ENCODE measurements at places on chromosomes 3 and 15. TPM values are rescaled to one million over a fixed set of nuclear protein-coding genes. Genes with fewer than 3 reads are reported as not detected.

RASGRF1 gene
- total RNA-seq: 0.07 TPM

CHAC1 gene
- total RNA-seq: 6.7 TPM

SPRED1 gene
- 0.12 TPM for total RNA-seq

PRR20G gene
- total RNA-seq: not detected

DPPA4 gene
- total RNA-seq: not detected

TRH gene
- total RNA-seq: not detected

DAZL gene
- not detected for total RNA-seq

WNT5A gene
- not detected for total RNA-seq

KNG1 gene
- not detected for total RNA-seq

ZBED2 gene
- total RNA-seq: 95.1 TPM

GOLGA6D gene
- total RNA-seq: not detected

IMP3 gene
- total RNA-seq: 87.5 TPM

PLCH1 gene
- 0.88 TPM for total RNA-seq

CNTN6 gene
- not detected for total RNA-seq

NKIRAS1 gene
- total RNA-seq: 3.2 TPM

MAN2C1 gene
- 270 TPM for total RNA-seq

GPR160 gene
- 5.1 TPM for total RNA-seq

PDE12 gene
- 28.6 TPM for total RNA-seq

SELENOT gene
- total RNA-seq: 131 TPM

Data from T-helper 1 cell treated with Interleukin-12 subunit alpha and Interleukin-12 subunit beta and Interleukin-4 antibody, amounts not matched to agents 30 ng/mL and 1 ng/mL, for 36 hours (primary cell).